Suprapubic skin (tissue), 4 donors: ENCODE measurements at places on chromosomes 11 and 22.

DNA sequence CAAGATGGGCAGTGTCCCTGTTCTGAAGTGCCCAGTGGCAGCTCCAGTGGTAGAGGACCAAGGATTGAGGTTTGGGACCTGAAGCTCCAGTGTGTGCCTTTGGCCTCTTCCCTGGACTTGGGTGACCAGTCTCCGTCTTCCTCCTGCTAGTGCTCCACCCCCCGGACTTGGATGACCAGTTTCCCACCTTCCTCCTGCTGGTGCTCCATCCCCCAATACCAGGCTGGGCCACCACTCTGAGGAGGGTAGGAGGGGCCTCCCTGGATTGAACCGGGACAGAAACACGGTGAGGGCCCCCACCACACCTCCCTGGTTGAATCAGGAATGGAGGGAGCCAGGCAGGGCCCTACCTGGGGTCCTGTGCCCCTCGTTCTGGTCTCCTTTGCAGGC, 10.9 kb upstream of the NEAT1 start:
- peak; percentile 71 for DNase-seq

GRCh38 chr11:32892355-32893092, at the start of gene QSER1:
TSS of gene QSER1 (plus strand) at chr11:32892811. CDS start at chr11:32893126, 315 bp downstream.
- peak; percentile 80 for DNase-seq

GRCh38 chr11:28618416-28618815, 510.2 kb downstream of the METTL15 start:
- no peak for DNase-seq

GRCh38 chr11:36388071-36388470, 92.0 kb downstream of the PRR5L start:
- DNase-seq = no peak

- no peak for DNase-seq
Measured at GRCh38 chr11:109527496-109527895, 105.5 kb downstream of the C11orf87 start.

DNA sequence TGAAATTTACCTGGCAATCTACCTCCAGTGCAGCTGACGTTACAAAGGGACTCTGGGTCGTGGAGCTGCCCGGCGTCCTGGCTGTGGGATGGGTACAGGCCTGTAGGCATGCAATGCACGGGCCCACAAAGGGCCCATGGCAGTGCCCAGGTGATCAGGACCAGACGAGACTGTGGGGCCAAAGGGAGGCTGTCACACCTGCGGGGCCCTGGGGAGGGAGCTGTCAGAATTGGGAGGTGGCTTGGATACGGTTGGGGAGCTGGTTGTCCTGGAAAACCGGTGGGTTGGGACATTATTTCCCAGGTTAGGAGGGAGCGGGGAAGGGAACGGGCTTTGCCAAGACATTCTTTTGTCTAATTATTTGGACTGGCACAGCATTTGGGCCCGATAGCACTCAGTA, 958.5 kb downstream of the BRD1 start:
- peak; percentile 54 for DNase-seq

- no peak for DNase-seq
Measured at GRCh38 chr11:117877120-117877784, 794 bp upstream of the FXYD6 start.

DNA sequence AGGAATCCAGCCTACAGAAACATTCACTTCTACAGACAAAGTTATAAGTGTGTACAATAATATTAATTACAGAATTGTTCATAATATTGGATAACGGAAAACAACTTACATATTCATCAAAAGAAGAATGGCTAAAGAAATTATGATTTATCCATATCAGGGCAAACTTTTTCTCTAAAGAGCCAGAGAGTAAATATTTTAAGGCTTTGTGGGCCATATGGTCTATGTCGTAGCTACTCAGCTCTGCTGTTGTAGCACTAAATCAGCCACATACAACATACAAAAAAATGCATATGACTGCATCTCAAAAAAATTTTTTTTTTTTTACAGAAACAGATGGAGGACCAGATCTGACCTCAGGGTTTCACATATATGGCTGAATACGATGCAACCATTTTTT, 96.7 kb upstream of the GALNT18 start:
- no peak for DNase-seq

DNA sequence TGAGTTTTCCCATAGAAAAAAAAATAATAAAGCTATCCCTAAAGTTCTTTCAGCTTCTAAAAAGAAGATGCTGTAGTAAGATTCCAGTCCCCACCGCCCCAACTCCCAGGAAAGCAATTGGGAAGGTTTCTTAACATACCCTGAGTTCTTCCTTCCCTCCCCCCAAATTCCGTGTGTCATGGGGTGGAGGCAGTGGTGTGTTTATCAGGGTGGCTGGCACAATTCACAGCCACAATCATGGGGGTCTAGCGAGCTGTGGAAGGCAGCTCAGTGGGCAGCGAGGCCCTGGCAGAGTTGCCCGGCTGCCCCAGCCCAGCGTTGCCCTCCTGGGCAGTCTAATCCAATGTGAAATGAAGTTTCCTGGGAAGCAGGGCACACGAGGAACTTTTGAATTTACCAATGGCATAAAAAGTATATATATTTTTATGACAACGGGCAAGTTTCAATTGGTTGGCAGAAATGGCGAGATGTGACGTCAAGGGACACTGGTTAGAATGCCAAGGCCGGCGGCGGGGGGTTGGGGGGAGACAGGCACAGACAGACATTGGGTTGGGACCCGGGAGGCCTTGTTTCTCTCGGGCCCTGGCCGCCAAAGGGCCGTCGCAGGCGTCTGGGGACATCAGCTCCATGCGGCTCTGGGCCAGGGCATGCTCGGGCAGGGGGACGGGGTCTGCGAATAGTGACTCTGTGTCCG, 80.7 kb upstream of the PPARA start:
- DNase-seq = peak; percentile 81

DNA sequence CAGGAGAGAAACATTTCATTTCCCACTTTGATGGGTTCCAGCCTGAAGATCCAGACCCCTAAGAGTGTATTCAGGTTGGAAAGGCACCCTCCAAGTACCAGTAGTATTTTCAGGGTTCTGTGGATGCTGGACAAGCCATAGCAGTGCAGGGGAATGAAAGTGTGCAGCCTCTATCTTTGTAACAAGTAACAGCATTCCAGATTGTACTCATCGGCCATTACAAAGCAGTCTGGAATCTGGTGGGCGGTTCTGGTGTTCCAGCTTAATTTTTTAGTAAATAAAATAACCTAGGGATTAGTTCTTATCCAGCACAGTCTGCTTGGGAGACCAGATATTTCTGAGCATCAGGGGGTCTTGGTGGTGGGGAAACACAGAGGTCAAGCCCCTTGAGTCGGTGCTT, 22.6 kb downstream of the APLNR start:
- DNase-seq = no peak

GRCh38 chr11:5575152-5575551, 5.5 kb upstream of the OR52B6 start:
- no peak for DNase-seq

- DNase-seq = no peak
Measured at GRCh38 chr11:130634961-130635473, 186.6 kb downstream of the ADAMTS15 start.

GRCh38 chr11:33690290-33691065, 10.1 kb downstream of the C11orf91 start:
- DNase-seq = no peak

- no peak for DNase-seq
Measured at GRCh38 chr11:8352876-8353505, 89.3 kb upstream of the LMO1 start.

DNA sequence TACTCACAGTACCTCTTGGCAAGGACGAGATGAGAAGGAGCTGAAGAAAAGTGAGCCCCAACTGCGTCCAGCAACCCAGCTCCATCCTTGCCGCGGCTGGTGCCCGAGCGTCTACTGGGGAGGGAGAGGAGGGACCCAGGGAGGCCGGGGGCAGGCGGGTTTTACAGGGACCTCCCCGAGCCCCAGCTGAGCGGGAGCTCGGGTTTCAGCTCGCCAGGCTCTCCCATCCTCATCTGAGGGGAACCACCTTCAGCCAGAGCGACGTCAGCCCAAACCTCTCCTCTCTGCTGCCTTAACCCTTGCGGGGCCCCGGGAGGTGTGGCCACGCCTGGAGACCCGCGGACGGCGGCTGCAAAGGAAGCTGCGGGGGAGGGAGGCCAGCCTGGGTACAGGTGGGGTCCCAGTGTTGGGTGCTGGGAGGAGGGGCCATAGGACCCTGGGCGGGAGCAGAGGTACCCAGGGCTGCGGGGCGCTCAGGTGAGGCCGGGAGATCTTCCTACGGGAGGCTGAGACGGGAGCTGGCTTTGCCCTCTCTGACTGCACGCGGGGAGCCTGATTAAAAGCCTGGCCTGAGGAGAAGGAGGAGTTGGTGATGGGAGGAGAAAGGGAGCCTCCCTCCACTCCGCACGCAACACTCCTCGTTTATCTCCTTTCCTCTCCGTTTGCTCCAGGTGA, at the start of gene PAMR1:
PAMR1 (minus strand) TSS at position 116 of the 675 bp plus-strand sequence; CDS start at position 85, 31 bp downstream.
- DNase-seq = peak; percentile 81

DNA sequence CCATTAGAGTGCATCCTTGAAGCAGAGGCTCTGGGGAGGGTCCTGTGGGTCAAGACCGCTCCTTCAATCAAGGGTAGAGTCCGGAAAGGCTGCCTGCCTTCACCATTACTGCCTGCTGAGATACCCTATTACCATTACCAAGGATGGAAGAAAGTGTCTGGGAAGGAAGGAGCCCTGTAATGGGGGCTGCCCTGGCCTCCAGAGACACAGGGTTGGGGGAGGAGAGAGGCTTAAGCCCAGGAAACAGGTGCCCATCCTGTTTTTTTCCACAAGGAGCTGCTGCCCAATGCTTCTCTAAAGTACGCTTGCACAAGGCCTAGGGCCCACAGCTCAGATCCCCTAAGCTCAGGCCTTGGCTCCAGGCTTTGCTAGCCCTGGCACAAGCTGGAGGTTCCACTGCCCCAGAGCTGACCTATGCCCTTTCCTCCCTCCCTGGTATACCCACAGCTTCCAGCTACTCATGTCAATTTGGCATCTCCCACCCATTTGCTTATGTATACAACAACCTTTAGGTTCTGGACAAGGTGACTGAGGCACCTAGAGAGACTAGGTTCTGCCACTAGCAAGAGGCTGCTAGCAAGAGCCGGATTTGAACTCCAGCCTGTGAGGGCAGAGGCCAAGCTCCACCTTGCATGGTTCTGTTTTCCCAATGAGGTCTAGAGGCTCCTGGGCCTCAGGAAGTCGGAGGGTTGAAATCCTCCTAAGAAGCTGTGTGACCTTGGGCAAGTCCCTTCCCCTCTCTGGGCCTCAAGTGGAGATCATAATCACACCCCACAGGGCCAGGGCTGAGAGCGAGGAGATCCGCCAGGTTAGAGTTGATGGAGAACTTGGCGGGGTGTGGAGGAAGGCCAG, 1.5 kb upstream of the PLCB3 start:
- DNase-seq = no peak

GRCh38 chr11:73257342-73258103, 14.6 kb upstream of the P2RY6 start:
- DNase-seq = no peak

DNA sequence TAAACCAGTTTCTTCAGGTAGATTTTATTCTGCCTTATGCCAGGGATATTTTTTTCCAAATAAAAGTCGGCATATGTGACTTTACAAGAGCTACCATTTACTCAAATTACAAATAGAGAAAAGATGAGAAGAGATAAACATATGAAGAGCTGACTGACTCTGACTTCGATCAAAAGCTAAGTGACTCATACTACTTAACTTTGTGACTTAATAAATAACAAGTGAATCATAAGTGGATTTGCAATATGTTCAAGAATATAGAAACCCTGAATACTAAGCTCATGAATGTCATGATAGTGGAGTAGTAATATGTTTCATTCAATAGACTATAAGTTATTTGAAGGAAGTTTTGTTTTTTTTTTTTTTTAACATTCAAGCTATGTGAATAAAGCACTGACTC, 130.5 kb upstream of the ANO3 start:
- no peak for DNase-seq

DNA sequence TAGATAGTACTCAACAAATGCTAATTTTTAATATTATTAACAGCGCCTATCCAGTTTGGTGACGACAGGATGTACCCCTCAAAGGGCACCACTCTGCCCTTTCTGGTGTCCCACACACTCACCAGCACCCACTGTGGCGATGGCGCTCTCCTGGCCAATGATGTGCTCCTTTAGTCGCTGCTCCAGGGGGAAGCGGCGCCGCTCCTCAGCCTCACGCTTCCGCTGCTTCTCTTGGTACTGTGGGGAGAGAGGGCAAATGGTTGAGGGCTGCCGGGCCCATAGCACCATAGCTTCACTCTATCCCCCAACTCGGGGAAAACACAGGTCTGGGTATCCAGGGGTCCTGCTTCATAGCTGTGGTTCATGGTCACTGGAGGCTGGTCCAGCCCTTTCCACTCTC, 73.0 kb upstream of the PHOX2A start:
- DNase-seq = no peak

DNA sequence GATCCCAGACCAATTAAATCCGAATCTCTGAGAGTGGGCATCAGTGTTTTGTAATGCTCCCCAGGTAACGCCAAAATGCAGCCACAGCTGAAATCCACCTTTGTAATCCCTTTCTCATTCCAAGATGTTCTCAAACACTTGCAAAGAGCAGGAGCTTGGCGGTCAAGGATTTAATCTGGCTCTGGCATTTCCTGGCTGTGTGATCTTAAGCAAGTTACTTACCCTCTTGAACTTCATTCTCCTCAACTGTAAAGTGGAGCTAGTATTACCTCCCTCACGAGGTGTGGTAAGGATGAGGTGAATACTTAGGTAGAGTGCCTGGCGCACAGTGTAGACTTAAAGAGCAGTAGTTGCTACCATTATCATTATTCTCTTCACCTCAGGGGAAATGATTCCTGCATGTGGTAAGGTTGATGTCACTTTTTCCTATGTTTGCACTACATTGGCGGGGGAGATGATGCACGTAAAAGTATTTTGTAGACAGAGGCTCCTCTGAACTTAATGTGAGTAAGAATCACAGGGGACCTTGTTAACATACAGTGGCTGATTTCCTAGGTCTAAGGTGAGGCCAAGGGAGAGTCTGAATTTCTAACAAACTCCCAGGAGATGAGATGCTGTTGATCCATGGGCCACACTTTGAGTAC, 210.4 kb upstream of the PITPNB start:
- no peak for DNase-seq
